ENCODE measurements at places on chromosomes 5 and 9.

DNA sequence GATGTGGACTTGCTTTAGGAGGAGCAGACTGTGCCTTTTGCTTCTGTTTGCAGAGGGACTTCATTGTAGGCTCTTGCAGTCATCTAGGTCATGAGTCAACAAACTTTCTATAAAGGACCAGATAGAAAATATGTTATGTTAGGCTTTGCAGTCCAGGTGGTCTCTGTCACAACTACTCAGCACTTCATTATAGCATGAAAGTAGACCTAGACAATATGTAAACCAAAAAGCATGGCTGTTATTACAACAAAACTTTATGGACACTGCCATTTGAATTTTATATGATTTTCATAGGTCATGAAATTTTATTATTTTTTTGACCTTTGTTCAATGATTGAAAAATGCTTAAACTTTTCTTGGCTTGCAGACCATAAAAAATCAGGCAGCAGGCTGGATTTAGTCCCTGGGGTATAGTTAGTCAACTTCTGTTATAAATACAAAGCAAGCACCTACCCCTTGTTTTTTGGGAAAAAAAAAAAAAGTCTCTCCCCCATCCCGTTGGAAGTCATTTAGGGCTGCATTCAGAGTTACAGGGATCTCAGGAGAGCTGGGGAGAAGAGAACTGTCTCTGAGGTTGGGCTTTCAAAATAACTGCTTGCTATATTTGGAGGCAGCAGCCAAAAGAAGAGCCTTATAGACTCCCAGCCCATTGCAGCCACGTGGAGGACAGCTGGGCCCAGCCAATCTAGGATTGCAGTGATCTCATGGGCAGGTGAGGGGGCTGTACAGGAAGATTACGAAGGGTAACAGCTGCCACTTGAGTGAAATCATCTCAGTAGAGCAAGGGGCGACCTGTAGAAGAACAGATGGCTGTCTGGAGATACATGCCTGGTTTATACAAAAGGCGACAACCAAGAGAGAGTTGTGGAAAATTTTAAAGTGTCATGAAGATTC, 136.6 kb upstream of the TNC start:
- DNase-seq = no peak

GRCh38 chr9:6869081-6869948, 111.5 kb downstream of the KDM4C start:
- DNase-seq = no peak

DNA sequence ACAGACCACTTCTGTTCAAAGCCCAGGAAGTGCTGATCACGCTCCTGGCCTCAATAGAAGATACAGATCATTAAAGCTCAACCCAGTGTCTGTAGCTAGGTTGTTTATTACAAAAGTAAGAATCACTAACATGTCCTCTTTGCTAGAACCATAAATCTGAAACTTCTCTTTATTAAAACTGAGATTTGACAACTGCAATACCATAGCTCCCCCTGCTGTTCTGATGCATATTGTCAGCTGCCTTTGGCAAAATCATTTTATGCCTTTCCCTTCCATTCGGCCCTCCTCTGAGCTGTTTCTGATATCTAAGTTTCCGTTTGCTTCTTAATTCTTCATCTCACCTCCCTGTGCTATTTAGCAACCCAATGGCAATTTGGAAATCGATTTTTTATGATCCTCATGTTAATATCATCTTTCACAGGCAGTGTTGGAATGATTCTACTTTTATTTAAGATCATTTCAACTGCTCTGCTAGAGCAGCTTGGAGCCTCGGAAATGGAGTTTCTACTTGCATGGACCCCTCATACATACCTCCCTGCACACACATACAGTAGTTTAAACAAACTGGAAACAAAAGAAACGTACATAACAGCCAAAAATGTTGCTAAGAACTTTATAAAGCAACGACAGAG, 998.8 kb downstream of the MAT2B start:
- peak; percentile 8 for DNase-seq

GRCh38 chr9:137918331-137919094, 40.9 kb downstream of the CACNA1B start:
- DNase-seq = no peak

GRCh38 chr5:63029891-63030290, 451.3 kb downstream of the LRRC70 start:
- DNase-seq = no peak

GRCh38 chr5:170420806-170421412, 31.7 kb upstream of the KCNMB1 start:
- peak; percentile 54 for DNase-seq

DNA sequence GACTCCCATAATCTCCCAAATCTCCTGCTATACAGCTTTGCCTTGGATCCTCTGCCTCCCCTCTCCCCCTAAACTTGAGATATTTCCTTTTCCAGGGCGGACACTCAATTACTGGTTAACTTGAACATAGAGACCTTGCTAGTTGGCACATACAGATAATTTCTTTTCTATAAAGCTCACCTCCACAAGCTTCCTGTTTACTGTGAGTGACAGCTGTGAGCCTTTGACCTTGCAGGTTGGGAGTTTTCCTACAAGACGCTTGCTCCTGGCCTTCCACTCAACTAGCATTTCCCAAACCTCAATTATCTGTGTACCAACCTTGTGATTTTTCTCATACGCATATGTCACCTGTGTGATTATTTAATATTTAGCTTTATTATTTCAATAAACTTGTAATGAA, 114.5 kb downstream of the GNA14 start:
- no peak for DNase-seq

DNA sequence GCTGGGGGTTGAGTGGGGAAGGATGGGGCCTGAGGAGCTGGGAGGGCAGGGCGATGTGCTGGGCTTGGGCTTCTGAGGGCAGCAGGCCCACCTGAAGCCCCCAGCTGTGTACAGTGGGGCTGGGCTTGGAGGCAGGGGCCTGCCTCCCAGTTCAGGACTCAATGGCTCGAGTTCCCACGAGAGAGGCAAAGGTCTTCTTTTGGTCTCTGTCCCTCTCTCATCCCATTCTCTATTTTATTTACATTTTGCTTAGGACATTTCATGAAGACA, 180.6 kb downstream of the MACROH2A1 start:
- no peak for DNase-seq

DNA sequence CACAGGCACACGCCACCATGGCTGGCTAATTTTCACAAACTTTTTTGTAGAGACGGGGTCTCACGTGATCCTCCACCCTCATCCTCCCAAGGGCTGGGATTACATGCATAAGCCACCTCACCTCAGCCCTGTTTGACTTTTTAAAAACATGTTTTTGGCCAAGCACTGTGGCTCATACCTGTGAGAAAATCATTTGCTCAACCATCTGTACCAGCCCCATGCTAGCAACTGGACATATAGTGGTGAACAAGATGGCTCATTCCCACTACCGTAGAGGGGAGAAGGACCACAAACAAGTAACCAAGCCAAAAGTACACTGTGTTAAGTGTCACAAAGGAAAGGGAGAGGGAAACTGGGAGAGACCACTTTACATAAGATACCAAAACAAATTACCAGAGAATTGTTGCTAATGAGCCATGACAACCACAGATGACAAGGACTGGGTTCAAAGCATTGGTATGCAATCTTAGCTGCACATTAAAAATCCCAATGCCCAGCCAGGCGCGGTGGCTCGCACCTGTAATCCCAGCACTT, 19.2 kb downstream of the PPP2CA start:
- no peak for DNase-seq

DNA sequence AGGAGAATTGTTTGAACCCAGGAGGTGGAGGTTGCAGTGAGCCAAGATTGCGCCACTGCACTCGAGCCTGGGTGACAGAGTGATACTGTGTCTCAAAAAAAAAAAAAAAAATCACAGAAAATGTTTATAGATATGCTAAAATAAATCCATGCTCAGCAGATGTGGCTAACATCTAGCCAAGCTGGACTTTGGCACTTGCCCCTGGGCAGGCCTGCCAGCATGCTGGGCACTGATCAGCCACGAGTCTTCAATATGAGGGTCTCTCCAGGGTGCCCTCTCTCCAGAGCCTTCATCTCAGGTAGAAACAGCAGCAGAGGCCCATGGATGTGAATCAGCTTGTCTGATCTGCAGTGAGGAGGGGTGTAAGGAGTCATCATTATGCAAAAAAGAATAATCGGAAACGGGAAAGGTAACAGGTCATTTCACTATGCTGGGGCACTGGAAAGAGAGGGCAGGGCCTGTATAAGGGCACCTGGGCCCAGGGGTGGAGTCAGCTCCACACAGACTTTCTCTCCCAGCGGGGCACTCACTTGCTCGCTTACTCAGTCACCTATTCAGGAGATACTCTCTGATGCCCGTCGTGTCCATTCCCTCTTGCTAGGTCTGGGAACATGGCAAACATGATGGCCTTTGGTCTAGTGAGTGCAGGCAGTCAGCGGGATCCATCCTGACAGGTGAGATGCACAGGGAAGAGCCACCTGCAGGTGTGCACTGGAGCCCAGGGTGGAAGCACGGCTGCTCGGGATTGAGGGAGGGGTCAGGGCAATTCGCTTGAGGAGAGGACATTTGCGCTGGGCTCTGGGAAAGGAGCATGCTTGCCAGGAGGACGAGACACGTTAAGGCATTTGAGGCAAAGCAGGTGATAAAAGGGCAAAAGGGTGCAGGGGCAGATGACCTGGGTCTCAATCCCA, 17.1 kb downstream of the RNF44 start:
- no peak for DNase-seq

DNA sequence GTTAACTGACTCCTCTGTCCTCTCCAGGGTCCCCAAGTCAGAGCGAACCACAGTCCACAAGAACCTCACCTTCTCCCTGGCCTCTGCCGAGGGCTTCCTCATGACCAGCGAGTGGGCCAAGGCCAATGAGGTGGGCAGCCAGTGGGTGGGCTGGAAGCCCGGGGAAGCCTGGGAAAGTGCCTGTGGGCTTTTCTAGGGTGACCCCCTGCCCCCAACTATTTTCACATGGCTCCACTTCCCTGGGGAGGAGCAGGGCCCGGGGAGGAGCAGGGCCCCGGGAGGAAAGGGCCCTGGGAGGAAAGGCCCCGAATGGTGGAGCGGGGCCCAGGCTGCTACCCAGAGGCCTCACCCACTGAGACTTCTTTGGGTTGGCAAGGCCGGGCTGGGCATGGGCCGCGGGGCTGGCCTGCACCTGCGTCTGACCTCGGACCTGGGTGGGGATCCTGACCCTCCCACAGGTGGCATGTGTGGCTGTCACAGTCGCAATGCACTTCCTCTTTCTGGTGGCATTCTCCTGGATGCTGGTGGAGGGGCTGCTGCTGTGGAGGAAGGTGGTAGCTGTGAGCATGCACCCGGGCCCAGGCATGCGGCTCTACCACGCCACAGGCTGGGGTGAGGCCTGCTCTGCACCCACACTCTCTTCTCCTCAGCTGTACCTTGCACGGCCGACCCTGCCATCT, 17.9 kb downstream of the ADGRD2 start:
- no peak for DNase-seq

DNA sequence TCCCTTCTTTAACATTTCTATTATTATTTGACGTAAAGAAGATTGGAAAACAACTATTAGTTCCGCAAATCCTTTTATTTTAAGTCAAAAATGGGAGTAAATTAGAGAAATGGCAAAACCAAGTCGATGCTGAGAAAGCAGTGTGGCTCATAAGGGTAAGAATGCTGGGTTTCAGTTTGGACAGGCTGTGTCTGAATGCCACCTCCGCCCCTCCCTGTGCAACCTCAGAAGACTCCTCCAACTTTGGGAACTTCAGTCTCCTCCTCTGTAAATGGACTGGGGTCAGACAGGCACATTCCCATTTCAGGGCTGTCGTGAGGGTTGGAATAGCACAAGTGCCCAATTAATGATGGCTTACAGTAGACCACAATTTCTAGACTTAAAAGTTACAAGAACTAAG, 154.0 kb downstream of the GABBR2 start:
- no peak for DNase-seq

DNA sequence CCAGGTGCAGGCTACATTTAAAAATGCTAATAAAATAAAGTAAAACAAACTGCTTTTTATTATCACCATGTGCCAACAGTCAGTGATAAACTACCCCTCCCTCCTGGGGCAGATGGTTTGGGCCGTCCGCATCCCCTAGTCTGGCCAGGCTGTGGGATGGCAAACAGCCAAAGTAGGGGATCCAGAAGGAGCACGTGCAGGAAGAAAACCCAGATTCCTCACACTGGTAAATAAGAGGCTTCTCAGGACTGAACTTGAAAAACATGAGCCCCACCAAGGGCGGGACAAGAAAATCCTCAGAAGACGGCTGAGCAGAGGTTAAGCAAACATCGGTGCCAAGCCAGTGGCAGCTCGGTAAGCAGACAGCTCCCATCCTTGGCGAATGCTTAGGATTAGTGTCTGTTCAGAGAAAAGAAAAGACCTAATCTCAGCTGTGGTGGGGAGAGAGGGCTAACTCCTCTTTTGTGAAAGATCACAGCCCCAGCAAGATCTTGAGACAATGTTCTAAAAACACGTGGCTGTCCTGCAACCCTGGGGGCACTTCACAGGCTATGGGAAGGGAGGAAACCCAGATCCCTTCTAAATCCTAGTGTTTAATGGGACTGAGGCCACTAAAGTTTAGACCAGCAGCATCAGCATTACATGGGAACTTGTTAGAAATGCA, 46.5 kb upstream of the GDNF start:
- no peak for DNase-seq

GRCh38 chr5:18057725-18058124, 423.5 kb downstream of the TAF11L14 start:
- DNase-seq = no peak

DNA sequence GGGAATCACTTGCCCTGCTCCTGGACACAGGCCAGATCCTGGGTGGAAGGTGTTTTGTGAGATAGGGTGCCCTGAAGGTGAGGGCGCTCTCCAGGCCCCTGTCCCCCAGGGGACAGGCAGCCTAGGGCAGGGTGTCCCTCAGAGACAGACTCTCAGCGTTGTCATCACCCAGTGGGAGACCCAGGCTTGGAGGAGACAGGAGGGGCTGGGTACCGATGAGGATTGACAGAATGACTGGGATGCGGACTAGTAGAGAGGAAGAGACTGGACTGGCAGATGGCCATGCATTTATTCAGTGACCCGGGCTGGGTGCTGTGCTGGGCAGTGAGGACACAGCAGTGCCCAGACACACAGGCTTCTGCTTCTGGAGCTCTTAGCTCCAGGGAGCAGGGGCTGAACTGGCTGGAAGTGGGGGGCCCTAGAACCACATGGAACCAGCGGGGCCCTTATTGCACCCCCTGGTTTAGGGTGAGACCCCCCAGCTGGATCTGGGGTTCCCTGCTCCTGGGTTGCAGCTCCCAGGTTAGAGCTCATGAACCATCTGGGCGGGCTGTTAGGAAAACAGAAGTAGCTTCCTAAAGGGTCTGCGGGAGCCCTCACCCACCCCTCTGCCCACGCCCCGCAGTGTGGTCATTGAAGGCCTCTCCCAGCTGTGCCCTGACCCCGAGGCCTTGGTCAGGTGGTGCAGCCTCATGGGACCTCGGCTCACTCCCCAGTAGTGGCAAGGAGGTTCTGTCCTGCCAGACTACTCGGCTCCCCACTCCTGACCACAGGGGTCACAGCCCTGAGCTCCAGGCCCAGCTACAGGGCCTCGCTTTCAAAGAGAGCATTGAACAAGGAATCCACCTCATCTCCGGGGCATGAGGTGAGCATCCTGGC, 116.7 kb upstream of the LMX1B start:
- no peak for DNase-seq

DNA sequence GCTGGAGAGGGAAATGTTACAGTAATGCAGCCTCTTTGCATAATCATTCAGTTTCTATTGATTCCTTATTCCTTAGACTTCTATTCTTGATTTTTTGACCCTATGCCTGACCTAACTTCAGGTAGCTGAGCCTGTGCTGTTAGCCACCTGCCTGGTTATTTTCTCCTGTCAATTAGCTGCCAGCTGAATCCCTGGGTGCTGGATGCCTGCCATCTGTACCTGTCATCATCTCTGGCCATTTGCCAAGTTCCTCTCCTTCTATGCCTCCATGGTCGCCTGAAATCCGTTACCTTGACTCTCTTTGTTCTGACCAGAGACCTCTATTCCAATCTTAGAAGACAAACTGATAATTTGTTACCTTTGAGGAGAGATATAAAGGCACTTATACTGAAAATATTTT, 178.3 kb downstream of the CAVIN4 start:
- no peak for DNase-seq
